Ammon's horn (tissue), 1 donor: ENCODE measurements at places on chromosomes 11 and 22.

DNA sequence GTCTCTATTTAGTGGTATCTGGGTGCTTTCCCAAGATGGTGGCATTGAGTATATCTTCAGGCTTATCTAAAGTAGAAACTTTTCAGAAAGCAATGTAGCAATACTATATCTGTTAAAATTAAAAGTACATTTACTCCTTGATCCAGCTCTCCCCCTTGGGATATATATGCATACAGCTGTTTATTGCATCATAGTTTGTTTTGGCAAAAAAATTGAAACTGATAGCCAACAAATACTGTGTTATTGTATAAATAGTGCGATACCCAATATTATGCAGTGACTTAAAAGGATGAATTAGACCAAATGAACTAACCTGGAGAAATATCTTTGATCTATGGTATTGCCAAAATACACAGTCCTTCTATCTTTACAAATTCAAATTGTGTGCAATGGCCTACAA is 8.4 kb upstream of the OR10A3 start:
- no peak for DNase-seq

DNA sequence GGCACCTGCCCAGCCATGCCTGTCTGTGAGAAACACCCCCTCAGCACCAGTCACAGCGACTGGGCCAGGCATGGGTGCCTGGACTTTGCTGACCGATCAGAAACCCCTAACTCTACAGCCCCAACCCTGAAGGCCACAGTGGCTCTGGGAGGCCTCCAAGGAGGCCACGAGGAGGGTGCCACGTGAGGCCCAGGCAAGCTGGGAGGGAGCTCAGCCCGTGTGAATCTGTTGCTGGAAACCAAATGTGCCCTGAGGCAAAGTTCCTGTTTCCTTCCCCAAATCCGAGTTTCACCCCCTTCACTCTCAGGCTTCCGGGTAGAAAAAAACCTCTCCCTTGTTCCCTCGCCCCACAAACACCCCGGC is 1.3 kb downstream of the UNC93B1 start:
- DNase-seq = peak; percentile 45

DNA sequence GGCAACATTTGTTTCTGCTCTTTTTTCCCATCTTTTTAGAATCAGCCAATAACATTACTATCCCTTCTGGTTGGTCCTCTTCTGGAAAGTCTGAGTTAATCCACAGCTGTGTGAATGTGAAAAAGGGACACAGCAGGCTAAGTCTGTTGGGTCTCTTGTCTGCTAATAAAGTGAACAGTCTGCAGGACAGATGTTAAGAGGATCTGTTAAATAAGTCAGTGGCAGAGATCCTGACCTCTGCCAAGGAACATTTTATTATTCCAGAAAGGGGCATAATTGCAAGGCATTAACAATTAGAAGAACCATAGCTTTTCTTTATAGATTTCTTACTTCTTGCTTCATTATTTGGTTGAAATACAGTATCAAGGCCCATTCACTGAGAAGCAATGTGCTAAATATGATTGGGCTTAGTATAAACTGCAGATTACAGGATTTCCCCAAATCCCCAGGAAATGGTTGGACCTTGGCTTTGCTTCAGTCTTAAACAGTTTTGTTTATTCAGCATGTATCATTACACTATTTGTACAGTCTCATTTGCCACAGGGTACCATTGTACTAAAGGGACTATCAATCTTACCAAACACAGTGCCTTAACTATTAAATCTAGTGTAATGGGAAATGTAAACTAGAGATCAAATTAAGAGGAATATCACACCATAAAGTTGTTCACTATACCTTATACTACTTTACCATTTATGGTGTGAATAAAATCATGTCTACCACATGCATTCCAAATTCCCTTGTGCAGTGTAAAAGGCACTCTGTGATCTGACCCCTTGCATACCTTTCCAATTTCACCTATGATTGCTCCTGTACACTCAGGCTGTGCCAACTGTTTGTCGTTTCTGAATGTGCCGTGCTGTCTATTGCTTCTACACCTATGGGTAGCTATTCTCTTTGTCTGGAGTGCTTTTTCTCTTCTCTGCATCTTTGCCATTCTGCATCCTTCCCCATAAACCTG is 274.0 kb downstream of the SOX6 start:
- peak; percentile 8 for DNase-seq

- DNase-seq = no peak
These were observed 5.6 kb downstream of the OTOG start for GRCh38 chr11:17552392-17553248.

GRCh38 chr11:101825531-101825930 is 89.3 kb upstream of the CEP126 start:
- no peak for DNase-seq

DNA sequence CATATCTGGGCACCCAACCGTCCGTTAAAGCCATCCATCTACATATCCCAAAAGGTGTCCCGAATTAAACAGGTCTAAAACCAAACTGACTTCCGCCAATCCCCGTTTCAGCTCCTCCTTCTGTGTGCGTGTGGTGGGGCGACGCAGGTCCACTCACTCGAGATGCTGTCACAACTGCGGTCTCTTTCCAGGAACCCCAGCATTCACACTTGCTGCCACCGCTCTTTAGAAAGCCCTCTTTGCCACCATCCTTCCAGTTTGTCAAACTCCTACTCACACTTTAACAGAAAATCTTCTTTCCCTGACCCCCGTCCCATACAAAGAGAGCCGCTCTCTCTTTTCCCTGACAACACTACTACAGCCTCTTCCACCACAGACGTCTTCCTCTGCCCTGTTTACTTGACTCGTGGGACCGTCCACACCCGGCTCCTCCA is 467 bp downstream of the ESS2 start:
- DNase-seq = no peak

GRCh38 chr11:132976115-132976514 is 556.2 kb downstream of the OPCML start:
- no peak for DNase-seq

DNA sequence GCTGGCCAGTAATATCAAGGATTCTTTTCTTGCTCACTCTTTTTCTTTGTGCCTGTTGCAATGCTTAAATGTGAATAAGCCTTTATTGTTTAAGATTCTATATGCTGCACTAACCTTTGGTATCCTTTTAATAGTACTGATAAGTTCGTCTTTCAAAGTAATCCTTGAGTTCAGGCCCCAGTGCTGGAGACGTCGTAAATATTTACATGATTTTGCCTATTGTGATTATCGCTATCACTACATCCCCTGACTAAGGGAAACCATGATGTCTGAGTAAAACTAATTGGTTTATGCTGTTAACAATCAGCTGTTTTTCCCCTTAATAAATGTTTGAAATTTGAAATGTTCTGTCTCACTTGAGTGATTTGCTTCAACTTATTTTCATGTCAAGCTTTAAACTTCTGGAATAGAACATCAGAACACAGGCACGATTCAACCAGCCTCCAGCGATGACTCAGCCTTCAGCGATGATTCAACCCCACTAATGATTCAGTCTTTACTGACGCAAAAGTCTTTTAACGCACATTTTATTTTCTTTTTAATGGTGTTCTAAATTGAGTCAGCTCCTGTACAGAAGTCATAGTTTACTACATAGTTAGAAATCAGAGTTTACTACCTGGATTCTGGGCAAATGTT is 3.9 kb downstream of the HTATIP2 start:
- DNase-seq = peak; percentile 82

- DNase-seq = no peak
These were observed 1.1 kb upstream of the LRRC75B start for GRCh38 chr22:24593836-24594568.

DNA sequence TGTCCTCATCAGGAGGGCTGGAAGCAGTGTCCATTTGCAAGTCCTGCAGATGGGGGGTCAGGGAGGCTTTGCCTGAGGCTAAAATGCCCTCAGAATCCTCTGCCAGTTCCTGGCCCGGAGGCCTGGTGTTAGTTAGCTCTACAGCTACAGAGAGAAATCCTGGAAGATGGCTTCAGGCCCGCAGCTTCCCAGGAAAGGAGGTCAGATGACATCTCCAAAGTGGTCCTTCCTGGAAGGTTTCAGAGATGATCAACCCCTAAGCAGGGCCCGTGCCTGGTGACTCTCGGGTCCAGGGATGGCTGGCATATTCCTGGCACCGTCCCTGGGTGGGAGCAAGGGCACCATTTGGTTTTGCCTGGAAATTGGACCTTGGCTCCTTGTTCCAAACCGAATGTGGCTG is 959.1 kb downstream of the BRD1 start:
- DNase-seq = no peak

DNA sequence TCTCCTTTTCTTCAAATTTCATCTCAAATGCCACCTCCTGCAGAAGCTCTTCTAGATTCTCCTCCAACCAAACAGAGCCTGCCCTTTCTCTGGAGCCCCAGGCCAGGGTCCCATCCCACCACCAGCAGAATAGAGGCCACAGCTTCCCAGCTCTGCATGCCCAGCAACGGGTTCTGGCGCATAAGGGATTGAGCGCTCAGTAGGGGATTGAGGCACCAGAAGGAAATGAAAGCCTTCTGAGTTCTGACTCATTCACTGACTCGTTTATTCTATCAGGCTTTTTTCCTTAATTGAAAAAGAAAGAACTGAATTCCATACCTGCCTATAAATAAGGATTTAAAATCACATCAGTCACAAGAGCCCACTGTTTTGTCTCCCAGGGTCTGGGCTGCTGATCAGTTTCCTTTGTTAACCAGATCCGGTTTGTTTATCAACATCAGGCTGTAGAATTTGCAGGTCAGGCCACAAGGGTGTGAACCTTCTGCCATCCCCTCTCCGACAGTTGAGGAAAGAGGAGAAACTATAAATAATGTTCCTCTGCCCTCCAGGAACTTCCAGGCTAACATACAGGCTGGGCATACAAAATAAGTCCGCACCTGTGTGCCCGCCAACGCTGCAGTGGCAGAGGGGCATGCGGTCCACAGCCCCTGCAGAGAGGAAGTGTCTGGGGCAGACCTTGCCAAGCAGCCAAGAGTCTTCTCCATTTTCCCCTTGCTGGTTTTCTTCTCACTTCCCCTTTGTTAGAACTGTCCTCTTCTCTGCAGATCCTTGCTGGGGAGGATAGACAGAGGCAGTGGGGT is 63.5 kb upstream of the PRDM11 start:
- peak; percentile 51 for DNase-seq

DNA sequence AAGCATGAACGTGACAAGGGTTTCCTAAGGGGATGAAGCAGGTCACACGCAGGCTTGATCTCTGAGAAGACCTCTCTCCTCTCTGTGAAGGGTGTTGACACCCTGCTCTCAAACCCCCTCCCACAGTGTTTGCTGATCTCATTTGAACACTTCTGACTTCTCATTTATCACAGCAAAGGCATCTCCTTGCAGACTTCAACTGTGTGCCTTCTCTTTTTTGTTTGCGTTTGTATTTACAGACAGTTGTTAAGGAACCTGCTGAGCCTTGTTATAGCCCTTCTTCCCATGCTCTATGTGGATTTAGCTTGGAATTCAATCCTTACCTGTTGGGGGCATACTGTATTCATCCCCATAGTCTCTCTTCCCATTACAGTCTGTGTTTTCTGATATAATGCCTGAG is 206.5 kb downstream of the NELL1 start:
- DNase-seq = no peak

GRCh38 chr11:66694732-66695207 is 17.1 kb upstream of the RBM4B start:
- peak; percentile 91 for DNase-seq

DNA sequence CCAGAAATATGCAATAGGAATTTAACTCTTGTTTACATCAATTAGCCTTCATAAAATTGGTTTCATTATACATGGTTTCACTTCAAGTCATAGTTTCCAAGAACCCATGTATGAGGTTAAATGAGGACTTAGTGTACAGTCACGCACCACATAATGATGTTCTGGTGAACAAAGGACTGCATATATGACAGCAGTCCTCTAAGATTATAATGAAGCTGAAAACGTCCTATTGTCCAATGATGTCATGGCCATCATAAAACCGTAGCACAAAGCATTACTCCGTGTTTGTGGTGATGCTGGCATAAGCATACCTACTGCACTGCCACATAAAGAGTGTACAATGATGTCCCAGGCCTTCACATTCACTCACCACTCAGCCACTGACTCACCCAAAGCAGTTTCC is 31.1 kb downstream of the SMCO4 start:
- DNase-seq = no peak

DNA sequence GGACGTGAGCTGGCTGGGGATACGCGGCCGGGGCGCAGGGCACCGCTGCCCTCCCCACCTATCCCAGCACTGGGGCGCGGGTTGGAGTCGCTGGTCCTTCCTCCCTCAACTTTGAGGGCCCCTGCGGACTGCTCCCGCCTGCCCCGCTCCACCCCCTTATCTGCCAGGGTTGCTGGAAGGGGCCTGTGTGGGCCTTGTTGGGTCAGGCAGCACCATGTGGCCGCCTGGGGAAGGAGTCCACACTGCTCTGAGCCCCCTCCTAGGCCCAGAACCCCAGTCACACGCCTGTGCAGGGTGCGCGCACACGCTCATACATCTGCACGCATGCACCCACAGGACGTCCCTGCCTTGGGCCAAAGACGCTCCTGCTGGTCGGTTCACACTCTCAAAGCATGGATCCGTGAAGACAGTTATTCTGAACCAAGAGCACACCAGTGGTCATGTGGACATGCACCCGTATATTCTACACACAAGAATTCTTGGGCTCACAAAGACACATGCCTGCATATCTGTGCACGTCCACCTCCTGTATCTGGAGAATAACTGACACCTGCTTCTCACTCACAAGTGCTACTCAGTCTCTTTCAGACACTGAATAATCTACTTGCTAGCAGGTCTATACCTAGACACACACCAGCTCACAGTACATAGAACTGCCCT is 710 bp downstream of the TUB start:
- DNase-seq = no peak

DNA sequence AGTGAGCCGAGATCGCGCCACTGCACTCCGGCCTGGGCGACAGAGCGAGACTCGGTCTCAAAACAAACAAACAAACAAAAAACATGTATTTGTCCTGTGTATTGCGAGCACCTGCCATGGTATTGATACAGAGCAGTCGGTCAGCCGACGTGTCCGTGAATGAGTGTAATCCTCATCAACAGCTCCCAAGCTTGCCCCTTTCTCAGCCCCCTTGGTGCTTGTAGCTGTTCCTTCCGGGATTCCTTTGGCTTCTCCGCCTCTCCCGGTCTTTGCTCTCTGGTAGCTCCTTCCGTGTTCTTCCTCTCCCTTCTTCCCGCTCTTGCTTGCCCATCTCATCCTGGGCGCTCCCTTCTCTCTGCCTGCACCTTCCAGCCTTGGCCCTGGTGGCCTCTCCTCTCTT is 10.9 kb downstream of the ZNF74 start:
- DNase-seq = no peak

DNA sequence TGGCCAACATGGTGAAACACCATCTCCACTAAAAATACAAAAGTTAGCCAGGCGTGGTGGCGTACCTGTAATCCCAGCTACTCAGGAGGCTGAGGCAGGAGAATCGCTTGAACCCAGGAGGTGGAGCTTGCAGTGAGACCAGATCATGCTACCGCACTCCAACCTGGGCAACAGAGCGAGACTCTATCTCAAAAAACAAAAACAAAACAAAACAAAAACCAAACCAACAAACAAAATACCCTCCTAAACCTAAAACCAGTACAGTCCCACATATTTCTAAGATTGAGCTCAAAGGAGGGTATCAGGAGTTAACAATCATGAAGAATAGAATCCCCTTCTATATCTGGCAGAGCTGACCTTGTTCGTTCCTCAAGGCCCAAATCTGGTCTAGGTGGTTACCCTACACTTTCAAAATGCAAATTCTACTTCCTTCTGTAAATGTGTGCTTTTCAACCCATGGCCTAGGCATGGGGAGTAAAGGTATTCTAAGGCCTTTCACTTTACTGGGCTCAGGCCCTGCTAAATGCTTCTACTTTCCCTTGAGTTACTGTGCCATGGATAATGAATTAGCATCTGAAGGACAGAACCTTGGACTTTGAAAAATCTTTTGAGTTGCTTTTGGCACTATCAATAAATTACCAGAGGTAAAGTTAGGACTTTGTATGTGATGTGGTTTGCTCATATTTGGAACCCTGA is 10.4 kb upstream of the PPP2R1B start:
- DNase-seq = no peak
